ENCODE measurements at places on chromosomes 12 and 14.

DNA sequence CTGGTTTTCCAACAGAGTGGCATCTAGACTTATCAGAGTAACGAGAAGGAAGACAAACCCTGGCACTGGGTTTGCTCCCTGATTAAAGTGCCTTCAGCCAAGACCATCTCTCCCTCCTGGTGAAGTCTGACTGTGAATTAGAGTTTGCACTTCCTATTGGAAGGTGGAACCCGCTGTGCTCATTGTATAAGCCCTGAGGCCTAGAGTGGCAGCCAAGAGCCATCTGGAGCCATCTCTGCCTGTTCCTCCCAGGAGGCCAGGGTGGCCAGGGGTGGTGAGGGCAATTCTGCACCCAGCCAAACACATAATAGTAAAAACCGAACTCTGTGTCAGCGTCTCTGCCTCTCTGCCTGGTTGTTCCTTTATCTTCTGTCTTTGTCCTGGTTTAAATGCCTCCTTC lies 25.0 kb downstream of the MFAP5 start:
- DNase-seq: no peak

GRCh38 chr12:52323001-52323400 lies 1.8 kb upstream of the KRT83 start:
- no peak for DNase-seq

DNA sequence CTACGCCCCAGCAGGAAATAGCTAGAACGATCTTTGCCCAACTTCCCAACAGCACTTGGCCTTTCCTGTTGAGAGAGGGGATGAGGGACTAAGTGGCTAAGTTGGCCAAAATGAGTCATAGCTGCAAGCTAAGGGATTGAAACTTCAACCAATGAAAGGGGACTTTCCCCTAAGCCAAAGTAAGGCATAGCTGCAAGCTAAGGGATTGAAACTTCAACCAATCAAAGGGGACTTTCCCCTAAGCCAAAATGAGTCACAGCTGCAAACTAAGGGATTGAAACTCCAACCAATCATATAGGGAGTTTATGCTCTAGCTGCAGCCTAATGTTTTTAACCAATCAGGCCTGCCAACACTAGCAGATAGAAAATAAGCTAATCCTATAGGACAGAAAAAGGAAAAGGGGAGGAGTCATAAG lies 100.5 kb upstream of the SSTR1 start:
- no peak for DNase-seq

DNA sequence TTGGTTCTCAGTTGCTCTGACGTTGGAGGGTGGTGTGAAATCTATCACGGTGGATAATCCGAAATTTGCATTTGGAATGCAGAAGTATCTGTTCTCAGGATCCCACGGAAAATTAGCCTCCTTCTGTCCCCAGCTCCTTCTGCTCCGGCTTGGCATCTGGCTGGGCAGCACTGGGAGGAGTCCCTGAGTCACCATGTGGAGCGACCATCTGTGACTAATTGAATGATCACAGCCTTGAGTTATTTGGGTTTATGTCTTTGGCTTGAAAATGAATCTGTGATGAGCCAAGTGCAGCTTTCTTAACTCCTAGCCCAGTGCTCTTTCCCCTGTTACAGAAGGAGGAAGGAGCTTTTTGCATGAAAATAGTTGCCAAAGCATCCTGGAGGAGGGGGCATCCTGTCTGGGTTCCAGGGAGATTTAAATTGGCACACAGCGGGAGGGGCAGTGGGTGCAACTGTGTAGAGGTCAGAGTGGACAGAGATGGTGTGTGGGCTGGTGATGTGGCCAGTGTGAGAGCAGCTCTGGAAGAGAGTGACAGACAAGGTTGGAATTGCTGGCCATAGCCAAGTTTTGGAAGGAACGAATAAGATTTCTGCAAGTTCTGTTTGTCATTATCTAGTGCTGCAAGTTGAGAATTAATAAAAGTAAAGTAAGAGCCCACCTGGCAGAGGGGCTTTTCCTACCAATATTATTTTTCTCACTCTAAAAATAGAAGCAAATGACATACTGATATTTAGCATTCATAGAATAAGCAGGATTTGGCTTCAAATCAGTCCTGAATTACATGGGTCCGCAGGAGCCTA lies 74.4 kb downstream of the SLC24A4 start:
- DNase-seq: peak; percentile 49
